NCI-H1105 (cell line): ENCODE measurements at places on chromosomes 4 and X.
A peak's percentile ranks its signal among the peaks of the same experiment; 100 is the strongest.

GRCh38 chr4:26751838-26752237 lies 108.8 kb upstream of the STIM2 start:
- no peak for DNase-seq

DNA sequence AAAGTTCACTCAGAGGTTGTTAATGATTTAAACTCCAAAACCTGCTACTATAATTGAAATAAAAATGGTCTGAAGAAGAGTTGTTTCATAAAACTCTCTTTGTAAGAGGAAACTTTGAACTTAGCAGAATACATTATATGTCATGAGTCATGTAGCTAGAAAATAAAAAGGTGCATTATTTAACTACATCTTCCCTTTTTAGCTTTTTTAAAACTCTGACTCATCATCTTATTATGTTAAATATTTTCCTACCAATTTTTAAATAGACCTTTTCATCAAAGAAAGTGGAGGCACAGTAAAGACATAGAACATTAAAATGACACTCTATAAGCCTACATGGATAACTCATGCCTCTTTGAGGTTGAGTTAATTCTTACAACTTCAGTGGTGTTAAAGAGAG lies 1.2 kb upstream of the ZNF827 start:
- DNase-seq, result no peak

GRCh38 chr4:145830699-145831098 lies 107.9 kb downstream of the ZNF827 start:
- DNase-seq, result no peak

- DNase-seq, result no peak
Measured at GRCh38 chr4:188839704-188840103, 700.5 kb downstream of the TRIML1 start.

GRCh38 chr4:59971952-59972351 lies 1228.2 kb upstream of the ADGRL3 start:
- DNase-seq, result no peak

- no peak for DNase-seq
Measured at GRCh38 chr4:99461623-99462401, 26.7 kb upstream of the ADH7 start.

DNA sequence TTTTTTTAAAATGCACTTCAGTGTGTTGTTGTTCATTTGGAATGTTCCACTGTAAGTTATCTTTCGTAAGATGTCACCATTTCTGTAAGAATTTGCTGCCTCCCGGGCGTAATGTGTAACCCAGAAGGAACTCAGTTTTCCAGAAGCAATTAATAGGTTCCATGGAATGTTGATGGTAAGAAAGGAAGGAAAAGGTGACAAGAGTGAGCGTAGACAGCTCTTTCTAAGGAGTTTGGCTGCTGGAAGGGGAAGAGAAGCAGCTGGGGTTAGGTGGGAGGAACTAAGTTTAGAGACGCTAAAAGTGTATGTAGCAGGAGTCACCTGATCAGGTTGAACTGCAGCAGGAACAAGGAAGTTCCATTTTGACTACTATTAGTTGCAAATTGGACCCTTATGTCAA lies 35.9 kb downstream of the PNMA5 start:
- no peak for DNase-seq

DNA sequence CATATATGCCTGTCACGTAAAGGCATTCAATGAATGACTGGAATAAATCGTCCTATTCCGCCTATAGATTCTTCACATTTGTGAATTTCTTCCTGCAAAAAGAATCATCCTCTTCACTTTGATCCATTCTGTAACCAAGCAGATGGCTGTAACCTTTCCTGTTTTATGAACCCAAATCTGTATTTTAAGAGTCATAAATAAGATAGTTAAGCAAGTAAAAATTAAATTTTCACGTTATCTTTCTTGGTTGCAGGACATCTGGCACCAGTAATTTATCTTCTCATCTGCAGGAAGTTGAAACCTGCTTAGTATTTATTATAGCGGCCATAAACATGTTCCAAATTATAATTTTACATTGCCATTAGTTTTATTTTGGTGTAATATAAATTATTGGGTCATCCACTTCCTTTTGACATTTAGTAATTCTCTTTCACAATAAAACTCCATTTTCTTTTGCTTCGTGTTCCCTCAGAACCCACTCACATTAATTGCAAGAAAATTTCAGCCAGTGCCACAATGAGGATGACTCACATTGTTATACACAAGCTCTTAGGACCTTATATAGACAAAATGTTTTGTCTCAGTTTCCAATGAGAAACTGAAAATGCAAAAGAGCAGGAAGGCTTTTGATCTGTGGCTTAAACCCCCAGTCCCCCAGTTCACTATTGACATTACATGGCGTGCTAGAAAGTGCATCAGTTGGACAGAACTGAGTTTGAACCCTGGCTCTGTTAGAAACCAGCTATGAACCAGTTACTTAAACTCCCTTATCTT lies 51.1 kb downstream of the TMEM156 start:
- DNase-seq, result no peak

- DNase-seq, result no peak
Measured at GRCh38 chrX:40101430-40101802, 3.7 kb upstream of the BCOR start.

DNA sequence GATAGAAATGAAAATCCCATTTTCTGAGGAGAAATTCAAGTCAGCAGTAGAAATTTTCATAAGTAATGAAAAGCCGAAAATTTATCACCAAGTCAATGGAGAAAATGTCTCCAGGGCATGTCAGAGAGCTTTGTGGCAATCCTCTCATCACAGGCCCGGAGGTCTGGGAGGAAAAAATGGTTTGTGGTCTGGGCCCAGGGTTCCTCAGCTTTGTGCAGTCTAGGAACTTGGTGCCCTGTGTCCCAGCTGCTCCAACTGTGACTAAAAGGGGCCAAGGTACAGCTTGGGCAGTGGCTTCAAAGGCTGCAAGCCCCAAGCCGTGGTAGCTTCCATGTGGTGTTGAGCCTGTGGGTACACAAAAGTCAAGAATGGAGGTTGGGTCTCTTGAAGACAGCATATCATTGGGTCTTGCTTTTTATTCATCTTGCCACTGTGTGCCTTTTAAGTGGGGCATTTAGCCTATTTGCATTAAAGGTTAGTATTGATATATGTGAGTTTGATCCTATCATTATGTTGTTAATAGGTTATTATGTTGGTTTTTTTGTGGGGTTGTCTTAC lies 608.5 kb downstream of the PDHA2 start:
- DNase-seq, result no peak

GRCh38 chr4:168101026-168101425 lies 8.7 kb downstream of the ANXA10 start:
- DNase-seq, result no peak

- DNase-seq, result no peak
Measured at GRCh38 chrX:64187762-64188150, 17.8 kb downstream of the AMER1 start.

GRCh38 chr4:119025420-119025819 lies 110.2 kb upstream of the MYOZ2 start:
- no peak for DNase-seq

- DNase-seq, result no peak
Measured at GRCh38 chr4:1871471-1872021, 353 bp downstream of the NSD2 start.

- no peak for DNase-seq
Measured at GRCh38 chr4:188299161-188299560, 159.9 kb downstream of the TRIML1 start.

DNA sequence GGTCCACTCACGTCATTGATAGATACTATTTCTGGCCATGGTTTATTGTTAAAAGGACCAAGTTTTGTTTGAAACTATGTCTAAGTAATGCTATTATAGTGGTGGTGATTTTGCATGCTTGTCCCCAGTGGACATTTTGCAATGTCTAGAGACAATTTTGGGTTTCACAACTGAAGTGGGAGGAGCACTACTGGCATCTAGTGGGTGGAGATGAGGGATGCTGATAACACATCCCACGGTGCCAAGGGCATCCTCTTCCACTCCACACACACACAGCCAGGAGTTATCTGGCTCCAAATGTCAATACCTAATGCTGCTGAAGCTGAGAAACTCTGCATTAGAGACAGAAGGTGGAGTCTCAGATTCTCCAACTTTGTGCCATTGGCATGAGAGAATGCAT lies 131.2 kb downstream of the FRMPD4 start:
- no peak for DNase-seq

GRCh38 chr4:109916027-109916409 lies 3.3 kb downstream of the EGF start:
- no peak for DNase-seq

DNA sequence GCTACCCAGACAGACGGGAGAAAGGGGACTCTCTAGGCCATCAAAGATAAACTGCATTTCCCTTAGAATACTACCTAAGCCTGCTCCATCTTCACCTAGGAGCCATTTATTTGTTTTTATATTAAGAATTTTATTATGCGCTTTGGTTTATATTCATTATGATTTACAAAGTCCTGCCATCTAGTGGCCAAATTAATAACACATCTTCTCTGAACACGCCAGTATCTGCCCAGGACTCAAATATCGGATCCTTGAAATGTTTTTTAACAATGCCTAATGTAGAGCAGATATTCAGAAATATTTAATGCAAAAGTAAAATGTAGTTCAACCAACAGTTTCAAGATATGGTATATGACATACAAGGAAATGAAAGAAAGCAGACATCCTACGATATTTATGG lies 20.8 kb upstream of the PRPS2 start:
- DNase-seq, result no peak

DNA sequence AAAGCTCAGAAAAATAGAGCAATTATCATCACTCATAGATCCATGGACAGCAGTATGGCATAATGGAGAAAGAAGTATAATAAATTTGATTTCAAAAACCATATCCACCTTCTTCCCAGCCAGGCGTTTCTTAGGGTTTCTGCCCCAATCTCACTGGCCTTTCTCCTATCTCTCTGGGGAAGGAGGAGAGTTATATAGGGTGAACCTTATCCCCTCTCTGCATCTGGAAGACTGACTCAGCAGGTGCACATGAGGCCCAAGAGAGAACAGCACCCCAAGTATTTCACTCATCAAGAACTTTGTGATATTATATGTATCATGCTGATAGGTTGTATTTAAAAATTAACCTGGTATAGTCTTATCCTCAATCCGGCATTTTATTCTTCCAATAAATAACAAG lies 318.8 kb upstream of the RASGEF1B start:
- DNase-seq, result no peak

DNA sequence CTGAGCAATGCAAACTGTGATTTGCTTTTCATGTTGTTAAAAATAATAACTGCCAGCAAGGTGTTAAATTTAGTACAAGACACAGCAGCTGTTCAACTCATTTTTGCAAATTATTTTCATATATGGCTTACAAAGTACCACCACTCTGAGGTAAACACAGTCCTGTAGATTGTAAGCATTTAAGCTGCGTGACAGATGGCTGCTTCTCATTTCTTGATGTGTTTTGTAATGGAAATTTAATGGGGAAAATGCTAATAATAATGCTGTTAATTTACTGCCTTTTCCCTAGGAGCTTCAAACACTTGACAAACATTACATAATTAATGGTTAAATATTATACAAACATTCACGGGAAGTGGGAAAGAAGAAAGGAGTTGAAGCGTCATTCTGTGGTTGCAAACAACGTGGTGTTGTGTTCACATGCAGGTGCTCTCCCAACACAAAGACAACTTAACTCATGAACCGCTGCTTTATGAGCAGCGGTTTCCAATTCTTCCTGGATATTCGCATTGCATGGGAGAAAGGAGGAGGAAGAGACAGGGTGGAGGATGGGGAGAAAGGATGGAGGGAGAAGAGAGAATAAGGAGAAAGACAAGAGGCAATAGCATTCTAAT lies 236.8 kb upstream of the VCX start:
- peak; percentile 66 for DNase-seq
